ENCODE measurements at places on chromosomes 11 and 22. TPM values are rescaled to one million over a fixed set of nuclear protein-coding genes. Genes with fewer than 3 reads are reported as not detected.

OR52J3 gene
- not detected for total RNA-seq

RAG1 gene
- 0.55 TPM for total RNA-seq

DNA sequence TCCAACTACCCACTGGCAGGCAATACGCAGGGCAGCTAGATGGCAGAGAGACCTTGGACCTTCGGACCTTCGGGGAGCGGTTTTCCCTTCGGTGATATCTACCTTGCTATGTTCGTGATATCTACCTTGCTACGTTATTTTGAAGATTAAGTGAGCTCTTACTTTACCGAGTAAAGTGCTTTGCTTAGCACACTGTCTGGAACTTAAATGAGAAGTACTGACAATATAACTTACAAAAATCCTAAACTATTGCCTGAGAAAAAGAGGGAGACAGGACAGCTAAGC is 1.0 kb upstream of the PRDM10 start:
- no peaks in the 10 kb centered on the region for H3K4me1 ChIP-seq
- no peaks in the 10 kb centered on the region for H3K36me3 ChIP-seq
- peak overlapping the region; percentile 35 for H3K4me3 ChIP-seq
- peak overlapping the region; percentile 100 for H3K27ac ChIP-seq
- H3K27me3 ChIP-seq = no peaks in the 10 kb centered on the region

- no peak for DNase-seq
- no peaks in the 10 kb centered on the region for H3K27me3 ChIP-seq
- no peaks in the 10 kb centered on the region for H3K36me3 ChIP-seq
Observed at GRCh38 chr22:23530106-23530505, 50.0 kb downstream of the IGLL1 start.

FXYD2 gene
- total RNA-seq = 241 TPM

CD6 gene
- total RNA-seq = 2.3 TPM

- H3K27ac ChIP-seq = no peak overlapping the region
- no peaks in the 10 kb centered on the region for H3K4me1 ChIP-seq
- no peaks in the 10 kb centered on the region for H3K27me3 ChIP-seq
- DNase-seq = no peak
- no peaks in the 10 kb centered on the region for H3K36me3 ChIP-seq
- H3K4me3 ChIP-seq = no peak overlapping the region
Observed at GRCh38 chr22:45777046-45777851, 105.6 kb downstream of the ATXN10 start.

Data from pancreas (tissue), 10 donors.